H9 (cell line): ENCODE measurements at places on chromosomes 7 and 10. TPM values are rescaled to one million over a fixed set of nuclear protein-coding genes. Genes with fewer than 3 reads are reported as not detected.

GRCh38 chr10:28910956-28911355, 233.6 kb downstream of the BAMBI start:
- no peak overlapping the region for H3K4me3 ChIP-seq
- H3K4me1 ChIP-seq = no peaks in the 10 kb centered on the region
- no peaks in the 10 kb centered on the region for H3K36me3 ChIP-seq
- H3K27me3 ChIP-seq = no peaks in the 10 kb centered on the region
- no peak overlapping the region for H3K27ac ChIP-seq

DNA sequence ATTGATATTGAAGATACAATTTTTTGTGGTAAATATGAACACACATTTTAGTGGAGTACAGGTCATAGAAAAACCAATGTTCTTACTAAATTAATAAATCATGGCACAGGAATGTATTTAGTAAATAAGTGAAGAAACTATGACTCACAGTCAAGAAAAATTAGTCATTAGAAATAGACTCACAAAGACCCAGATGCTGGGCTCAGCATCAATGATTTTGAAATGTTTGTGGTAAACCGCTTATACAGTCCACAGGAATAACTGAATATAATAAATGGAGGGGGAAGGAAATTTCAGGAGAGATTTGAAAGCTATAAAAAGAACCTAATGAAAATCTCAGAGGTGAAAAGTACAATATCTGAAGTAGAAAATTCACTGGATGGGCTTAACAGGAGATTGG, 138.3 kb upstream of the ADCY1 start:
- H3K4me3 ChIP-seq = no peak overlapping the region
- no peaks in the 10 kb centered on the region for H3K36me3 ChIP-seq
- no peaks in the 10 kb centered on the region; the same call in 1 of the 2 replicates for H3K4me1 ChIP-seq
- DNase-seq = no peak

The DPYSL4 gene
- total RNA-seq = 26.3 and 29.0 TPM in 2 replicates

DNA sequence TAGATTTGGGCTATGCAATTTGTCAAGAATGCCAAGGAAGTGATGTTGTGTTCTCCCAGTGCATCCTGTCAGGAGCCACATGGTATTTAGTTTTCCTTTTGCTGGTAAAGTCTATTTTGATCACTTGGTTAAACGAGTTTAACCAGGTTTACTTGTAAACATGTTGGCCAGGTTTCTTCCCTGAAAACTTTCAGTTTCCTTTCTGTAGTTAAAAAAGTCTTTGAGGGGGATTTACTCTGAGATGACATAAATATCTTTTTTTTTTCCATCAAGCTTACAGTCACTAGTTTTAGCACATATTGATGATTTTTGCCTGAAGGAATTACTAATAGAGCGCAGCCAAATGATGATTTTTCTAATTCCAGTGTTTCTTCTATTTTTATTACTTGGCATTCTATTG, 320.5 kb downstream of the PHF14 start:
- no peaks in the 10 kb centered on the region for H3K27me3 ChIP-seq
- H3K27ac ChIP-seq = no peak overlapping the region
- H3K36me3 ChIP-seq = no peaks in the 10 kb centered on the region
- no peaks in the 10 kb centered on the region for H3K4me1 ChIP-seq
- DNase-seq = no peak

DNA sequence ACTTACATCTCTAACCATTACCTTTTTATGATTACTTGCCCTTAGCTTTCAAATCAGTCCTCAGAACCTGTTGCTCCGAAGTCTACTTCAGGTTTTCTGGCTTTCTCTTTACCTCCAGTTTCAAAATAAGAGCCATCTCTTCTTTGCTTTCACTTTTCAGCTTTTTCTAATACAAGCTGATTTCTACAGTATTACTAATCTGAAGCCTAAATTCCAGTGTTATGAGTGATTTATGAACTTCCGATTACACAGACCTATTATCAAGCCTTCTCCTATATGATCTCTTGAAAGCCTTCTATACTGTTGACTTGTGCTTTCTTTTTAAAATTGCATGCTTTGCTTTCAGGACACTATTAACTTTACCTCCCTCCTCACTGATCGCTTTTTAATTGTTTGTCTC, 1307.8 kb upstream of the CELF2 start:
- H3K36me3 ChIP-seq = no peaks in the 10 kb centered on the region; the same call in 1 of the 3 replicates
- H3K27ac ChIP-seq = no peak overlapping the region
- H3K4me1 ChIP-seq = no peaks in the 10 kb centered on the region
- no peaks in the 10 kb centered on the region for H3K27me3 ChIP-seq
- H3K4me3 ChIP-seq = no peak overlapping the region
- DNase-seq = no peak

DNA sequence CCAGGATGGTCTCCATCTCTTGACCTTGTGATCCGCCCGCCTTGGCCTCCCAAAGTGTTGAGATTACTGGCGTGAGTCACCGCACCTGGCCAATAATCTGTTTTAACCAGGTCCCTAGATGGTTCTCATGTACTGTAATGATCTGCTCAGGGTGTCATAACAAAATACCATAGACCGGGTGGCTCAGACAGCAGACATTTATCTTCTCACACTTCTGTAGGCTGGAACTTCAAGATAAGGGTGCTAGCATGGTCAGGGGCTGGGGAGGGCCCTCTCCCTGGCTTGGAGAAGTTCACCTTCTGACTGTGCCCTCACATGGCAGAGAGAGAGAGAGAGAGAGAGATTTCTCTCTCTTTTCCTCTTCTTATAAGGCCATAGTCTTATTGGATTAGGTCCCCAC, 279.4 kb upstream of the LYZL1 start:
- no peak for DNase-seq
- H3K4me3 ChIP-seq = no peak overlapping the region
- H3K36me3 ChIP-seq = no peaks in the 10 kb centered on the region; the same call in 1 of the 2 replicates
- H3K27me3 ChIP-seq = no peaks in the 10 kb centered on the region

The LGI1 gene
- 1.1 and 1.2 TPM in 2 replicates for total RNA-seq

DNA sequence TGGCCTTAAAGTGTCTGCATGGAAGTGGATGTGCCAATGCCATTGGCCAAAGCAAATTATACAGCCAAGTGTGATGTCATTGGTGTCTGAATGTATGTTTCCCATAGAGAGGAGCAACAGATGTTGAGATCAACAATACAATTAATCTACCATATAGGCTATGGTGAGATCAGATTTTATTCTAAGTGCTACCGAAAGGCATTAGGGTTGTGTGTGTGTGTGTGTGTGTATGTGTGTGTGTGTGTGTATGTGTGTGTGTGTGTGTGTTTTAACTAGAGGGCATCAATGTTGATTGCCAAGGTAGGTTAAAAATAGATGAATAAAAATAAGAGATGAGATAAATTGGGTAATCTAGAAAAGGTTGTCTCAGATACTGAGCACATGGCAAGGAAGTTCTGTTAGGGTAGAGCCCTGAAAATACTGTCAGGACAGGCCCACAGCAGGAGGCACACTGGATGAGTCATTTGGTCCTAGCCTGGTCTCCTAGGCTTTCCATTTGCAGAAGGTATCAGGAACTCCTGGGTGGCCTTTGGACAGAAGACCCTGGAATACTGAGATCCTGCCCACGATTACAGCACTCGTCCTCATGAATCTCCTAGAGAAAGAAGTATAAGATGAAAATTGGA, 446.0 kb upstream of the PODXL start:
- no peaks in the 10 kb centered on the region; the same call in 1 of the 2 replicates for H3K27me3 ChIP-seq
- H3K36me3 ChIP-seq = no peaks in the 10 kb centered on the region
- H3K4me3 ChIP-seq = no peak overlapping the region
